ENCODE measurements at places on chromosomes 7 and 10. TPM values are rescaled to one million over a fixed set of nuclear protein-coding genes. Genes with fewer than 3 reads are reported as not detected.

DNA sequence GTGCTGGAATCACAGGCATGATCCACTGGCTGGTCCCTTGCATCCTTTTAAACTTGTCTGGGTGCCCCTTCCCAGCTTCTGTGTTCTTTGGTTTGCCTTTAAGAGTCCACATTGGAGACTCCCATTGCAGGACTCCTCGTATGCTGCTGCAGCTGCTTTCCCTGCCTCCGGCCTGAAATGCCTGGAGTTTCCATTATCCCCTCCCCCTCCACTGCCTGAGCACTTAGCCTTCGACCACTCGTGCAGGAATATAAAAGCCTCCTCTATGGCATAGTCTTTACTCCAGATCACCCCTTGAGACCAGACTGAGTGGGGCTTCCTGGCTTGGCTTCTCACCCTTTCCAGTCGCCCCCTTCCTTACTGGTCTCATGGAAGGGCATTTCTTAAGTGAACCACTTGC, 80.2 kb downstream of the RHOBTB1 start:
- DNase-seq: no peak

DNA sequence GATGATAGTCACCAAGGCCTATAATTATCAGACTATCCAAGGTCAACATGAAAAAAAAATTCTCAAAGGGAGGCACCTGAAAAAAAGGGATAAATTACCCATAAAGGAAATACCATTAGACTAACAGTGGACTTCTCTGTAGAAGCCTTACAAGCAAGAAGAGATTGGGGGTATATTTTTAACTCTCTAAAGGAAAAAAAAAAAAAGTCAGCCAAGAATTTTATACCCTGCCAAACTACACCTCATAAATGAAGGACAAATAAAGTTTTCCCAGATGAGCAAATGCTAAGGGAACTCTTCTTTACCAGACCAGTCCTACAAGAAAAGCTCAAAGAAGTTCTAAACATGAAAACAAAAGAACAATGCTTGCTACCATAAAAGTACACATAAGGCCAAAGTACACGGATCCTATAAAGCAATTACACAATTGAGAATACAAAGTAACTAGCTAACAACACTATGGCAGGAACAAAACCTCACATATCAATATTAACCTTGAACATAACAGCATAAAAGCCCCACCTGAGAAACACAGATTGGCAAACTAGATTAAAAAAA, 263.1 kb downstream of the RNLS start:
- DNase-seq: no peak

DNA sequence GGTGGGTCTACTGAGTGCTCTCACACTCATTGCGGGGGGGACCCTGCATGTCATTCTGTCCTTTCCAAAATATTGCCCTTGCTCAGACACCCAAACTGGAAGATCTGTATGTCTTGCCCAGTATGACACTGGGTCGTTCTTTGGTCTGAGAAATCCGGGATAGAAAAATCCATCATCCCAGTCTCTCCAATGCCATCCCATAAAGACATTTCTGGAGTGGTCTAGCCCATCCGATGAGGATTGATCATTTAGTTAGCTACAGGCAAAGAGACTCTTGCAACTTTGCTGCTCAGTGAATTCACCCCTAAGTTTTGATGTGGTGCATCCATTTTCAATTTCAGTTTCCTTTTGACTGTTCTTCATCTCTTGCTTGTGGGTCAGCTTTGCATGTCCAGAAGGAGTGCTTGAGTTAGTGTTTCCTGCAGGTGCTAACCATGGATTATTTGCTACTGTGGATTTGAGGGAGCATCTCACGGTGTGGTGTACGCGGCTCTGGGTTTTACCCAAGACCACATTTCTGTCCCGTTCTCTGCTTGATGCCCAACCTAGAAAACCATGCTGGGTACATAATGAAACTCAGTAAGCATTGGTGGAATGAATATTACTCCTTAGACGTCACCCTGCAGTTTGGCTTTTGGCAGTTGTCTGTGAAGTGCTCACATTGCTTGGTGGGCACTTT, 247.0 kb upstream of the MKI67 start:
- DNase-seq: no peak

- DNase-seq: no peak
Measured at GRCh38 chr7:5478568-5479430, 55.2 kb upstream of the TNRC18 start.

- no peak for DNase-seq
Measured at GRCh38 chr7:5701085-5701914, 80.2 kb downstream of the RNF216 start.

GRCh38 chr7:150371131-150371995, 2.7 kb downstream of the REPIN1 start:
- DNase-seq: no peak

ZNF239 gene
- 8.2 TPM for total RNA-seq

ACTL6B gene
- not detected for total RNA-seq

GRCh38 chr10:104622598-104623209, 18.4 kb upstream of the SORCS3 start:
- DNase-seq: no peak

DNA sequence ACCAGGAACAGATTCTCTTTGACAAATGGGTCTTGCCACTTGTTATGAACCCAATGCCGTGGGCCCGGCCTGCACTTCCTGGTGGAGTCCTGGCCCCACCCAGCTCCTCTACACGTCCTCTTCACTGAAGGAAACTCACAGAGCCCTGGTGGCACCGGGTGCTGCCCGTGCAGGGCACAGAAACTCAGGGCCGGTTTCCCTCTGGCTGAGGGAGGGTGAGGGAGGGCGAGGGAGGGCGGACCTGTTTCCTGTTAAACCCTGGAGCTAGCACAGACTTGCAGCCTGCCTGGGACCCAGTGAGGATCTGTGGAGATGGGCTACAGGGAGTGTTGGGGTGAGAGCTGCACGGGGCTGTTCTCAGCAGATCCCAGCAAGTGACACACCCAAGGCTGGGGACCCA, 596.3 kb downstream of the PTPRN2 start:
- peak; percentile 18 for DNase-seq

ZRANB1 gene
- total RNA-seq: 14.9 TPM
